Osteoblast (primary cell): ENCODE measurements at places on chromosomes 16 and 17.

GRCh38 chr17:64742326-64742725 is 80.2 kb upstream of the SMURF2 start:
- no peak for DNase-seq

- DNase-seq = peak; percentile 88
These were observed 4.5 kb upstream of the CCDC57 start for GRCh38 chr17:82217120-82217529.

DNA sequence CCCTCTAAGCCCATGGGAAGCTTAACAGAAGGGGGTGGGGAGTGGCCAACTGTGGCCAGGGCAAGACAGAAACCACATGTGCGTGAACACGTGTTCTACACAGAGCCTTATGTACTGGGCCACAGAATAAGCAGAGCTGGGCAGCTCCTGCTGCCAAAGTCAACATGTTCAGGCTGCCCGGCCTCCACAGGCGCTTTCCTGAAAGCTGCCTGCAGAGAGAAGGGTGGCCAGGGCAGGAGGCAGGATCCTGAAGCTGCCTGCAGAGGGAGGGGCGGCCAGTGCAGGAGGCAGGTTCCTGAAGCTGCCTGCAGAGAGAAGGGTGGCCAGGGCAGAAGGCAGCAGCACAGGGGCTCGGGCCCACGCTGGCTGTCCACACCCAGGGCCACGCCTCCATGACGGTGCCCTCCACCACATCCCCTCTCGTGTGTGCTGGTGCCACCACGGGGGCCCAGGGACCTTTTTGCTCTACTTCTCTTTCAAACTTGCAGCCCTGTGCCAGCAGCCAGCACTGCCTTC is 79.5 kb downstream of the ANKRD11 start:
- peak; percentile 97 for DNase-seq

DNA sequence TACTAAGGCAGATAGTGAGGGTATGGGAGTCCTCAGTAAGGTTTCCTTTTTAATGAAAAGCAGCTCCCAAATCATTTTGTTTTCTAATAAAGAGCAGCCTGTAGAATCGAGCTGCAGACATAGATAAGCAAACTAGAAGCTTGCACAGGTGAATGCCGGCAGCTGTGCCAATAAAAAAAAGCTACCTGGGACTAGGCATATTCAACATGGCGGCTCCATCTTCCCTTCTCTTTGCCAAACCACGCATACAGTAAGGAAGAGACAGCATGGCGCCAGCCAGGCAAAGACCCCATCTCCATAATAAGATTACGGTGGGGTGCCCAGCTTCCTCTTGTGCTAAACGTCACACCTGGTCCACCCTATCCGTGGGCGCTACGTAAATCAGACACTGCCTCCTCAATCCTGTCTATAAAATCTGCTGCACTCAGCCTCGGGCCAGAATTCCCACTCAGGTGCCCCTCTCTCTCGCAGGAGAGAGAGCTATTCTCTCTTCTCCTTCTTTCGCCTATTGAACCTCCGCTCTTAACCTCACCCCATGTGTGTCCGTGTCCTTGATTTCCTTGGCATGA is 92.7 kb upstream of the FA2H start:
- DNase-seq = no peak

- no peak for DNase-seq
These were observed 9.4 kb downstream of the MFSD6L start for GRCh38 chr17:8789743-8790142.

DNA sequence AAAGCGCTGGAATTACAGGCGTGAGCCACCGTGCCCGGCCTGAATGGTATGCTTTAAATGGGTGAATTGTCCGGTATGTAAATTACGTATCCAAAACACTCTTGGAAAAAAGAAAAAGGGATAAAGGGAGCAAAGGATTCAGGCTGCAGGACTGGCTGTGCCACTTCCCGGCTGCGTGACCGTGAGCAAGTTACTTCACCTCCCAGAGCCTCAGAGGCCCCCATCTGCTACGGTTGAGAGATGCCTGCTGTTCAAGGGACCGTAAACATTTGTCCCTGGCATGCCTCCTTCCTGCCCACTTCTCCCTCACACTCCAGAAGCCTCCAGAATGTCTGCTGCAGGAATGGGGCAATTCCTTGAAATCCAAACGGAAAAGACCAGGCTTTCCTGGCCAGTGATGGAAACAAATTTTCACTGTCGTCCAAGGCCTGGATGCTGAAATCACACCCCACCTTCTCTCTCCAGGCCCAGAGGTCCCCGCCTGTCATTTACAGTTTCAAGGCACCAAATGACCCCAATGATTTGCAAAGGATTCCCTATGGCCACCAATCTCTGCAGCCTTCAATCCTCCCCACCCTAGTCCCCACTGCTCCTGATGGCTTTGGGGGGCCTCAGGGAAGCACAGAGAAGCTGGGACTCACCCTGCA is 22.9 kb upstream of the LITAF start:
- DNase-seq = no peak

DNA sequence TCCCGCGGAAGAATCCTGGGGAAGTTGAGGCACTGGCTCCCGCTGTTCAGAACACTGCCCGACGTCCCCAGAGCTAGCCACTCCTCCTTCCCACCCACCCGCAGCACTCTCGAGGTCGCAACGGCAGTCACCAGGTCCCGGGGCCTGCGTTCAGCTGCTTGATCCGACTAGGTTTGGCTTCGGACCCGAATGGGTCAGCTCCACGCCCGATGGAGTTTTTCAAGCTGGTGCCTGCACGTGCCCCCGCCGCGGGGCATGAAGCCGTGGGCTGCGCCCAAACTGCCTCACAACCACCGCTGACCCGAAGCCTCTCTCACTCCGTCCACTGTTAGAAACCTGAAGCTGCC is 12.4 kb upstream of the ODF4 start:
- DNase-seq = peak; percentile 82

DNA sequence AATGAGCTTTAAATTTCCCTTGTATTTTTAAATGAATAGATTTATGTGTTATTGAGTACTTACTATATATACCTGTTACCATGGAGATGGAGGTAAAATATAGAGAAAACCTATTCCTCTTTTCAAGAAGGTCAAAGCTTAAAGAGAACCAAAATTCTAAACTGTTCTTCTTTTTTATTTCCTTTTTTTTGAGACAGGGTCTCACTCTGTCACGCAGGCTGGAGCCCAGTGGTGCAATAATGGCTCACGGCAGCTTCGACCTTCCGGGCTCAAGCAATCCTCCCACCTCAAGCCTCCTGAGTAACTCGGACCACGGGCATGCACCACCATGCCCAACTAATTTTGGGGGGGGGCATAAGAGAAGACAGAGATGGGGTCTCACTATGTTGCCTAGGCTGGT is 25.0 kb upstream of the TMEM97 start:
- DNase-seq = no peak

GRCh38 chr16:8878523-8878911 is 3.6 kb upstream of the LITAFD start:
- peak; percentile 94 for DNase-seq

DNA sequence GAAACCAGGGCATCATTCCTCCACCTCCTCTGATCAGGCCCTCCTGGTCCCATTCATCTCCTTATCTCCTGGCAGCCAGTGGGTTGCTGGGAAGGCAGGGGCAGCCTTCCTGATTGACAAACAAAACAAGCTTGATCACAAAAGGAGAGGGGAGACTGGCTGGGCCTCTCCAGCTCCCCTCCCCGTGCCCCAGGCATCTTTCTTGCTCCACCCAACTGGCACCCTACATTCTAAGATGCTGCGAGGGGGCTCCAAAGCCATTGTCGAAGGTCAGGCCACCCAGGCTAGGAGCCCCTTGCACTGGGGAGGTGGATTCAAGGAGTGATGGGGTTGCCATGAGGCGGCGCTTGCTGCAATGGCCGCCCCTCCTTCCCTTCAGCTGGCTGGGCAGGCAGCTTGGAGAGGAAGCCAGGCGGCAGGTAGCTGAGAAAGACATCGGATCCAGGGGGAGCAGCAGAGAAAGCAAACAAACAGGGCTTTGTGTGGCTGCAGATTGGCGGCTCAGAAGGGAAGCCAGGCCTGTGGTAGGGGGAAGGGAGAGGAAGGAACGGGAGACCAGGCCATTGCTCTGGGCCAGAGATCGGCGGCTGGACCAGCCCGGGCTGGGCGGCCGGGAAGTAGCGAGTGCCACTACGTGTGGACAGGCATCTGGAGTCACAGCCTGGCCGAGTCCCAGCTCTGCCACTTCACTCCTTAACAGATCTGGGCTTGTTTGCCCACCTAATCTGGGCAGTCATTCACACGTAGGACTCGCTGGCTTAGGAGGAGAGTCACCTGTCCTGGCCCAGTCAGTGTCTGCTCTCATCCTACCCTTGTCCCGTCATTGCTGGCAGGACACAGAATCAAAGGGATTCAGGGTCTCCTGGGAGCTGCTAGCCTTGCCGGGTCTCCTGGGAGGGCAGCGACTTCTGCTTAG is 12.3 kb downstream of the RAI1 start:
- DNase-seq = peak; percentile 71

DNA sequence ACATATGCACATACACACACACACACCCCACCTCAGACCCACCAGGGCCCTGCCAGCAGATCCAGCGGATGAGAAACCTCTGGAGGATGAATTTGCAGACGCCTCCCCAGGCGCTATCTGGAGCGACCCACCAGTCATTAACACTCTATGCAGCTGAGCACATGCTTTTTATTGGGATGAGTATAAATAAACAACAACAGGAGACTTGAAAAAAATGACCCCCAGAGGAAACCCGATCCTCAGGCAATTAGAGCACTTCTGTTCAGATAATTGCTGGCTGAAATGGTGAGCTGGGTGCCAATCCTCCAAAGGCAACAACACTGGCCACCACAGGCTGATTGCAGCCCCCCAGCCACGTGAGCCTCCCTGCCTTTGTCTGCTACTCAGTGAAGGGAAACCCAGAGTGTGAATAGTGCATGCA is 32.9 kb downstream of the DYNLRB2 start:
- DNase-seq = no peak

DNA sequence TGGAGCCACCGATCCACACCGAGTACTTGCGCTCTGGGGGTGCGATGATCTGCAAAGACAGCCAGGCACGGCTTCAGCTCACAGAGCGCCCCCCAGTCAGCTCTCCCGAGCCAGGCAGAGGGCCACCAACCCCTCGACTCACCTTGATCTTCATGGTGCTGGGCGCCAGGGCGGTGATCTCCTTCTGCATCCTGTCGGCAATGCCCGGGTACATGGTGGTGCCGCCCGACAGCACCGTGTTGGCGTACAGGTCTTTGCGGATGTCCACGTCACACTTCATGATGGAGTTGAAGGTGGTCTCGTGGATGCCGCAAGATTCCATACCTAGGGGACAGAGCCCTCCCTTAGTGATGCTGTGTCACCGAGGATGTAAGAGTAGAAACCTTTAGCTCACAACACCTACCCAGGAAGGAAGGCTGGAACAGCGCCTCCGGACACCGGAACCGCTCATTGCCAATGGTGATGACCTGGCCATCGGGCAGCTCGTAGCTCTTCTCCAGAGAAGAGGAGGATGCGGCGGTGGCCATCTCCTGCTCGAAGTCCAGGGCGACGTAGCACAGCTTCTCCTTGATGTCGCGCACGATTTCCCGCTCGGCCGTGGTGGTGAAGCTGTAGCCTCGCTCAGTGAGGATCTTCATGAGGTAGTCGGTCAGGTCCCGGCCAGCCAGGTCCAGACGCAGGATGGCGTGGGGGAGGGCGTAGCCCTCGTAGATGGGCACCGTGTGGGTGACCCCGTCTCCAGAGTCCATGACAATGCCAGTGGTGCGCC is 1.6 kb downstream of the ACTG1 start:
- no peak for DNase-seq

GRCh38 chr16:55155815-55156214 is 168.2 kb upstream of the IRX6 start:
- no peak for DNase-seq

- DNase-seq = peak; percentile 87
These were observed 16.8 kb downstream of the MARCHF10 start for GRCh38 chr17:62791235-62791734.

DNA sequence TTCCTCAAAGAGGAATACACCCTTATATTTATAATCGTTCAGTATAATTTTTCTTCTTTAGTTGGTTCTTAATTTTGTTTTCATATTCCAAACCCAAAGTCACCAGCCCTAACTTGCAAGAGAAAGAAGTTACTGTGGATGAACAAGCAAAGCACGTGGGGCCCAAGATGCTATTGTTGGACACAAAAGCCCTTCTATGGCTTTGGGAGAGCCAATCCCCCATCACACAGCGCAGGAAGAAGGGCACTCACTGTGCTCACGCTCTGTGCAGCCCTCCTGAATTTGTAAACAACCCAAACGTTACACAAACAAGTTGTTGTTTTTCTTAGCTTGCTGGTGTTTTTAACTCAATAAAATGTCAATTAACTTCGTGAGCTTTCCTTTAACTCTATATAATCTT is 22.5 kb downstream of the SPPL2C start:
- no peak for DNase-seq

- peak; percentile 54 for DNase-seq
These were observed 25.3 kb downstream of the IGF2BP1 start for GRCh38 chr17:49022391-49022941.

DNA sequence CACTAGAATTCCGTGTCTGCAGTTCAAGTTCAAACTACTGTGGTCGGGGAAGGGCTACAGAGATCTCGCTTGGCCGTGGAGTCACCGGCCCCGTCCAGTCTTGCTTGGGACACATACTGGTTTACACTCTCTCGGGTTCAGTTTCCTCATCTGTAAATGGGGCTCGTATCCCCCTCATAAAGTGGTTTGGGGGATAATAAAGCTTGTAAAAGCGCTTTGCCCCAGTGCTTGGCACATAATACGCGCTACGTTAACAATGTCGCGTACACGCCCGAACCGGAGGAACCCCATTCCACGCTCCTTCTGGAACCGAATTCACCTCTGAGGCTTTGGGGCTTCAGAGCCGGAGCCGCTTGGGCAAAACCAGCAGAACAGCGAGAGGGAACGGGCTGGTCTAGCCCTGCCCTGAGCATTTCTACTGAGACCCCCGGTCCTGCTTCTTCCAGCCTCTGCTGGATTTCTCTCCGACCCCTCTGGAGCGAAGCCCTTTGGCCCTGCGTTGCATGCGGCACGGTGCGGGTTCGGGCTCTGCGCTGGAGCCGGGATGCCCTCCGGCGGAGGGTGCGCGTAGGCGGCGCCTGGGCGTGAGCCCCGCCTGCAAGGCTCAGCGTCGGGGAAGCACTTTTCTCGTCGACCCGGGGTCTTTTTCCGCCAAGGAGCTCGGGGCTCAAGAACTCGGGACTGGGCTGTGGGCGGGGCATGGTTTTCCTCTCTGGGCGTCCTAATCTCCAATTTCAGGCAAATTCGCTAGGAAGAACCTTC is 26.1 kb upstream of the HOXB13 start:
- peak; percentile 46 for DNase-seq

- peak; percentile 63 for DNase-seq
These were observed 60.8 kb downstream of the TEX14 start for GRCh38 chr17:58630883-58631522.

DNA sequence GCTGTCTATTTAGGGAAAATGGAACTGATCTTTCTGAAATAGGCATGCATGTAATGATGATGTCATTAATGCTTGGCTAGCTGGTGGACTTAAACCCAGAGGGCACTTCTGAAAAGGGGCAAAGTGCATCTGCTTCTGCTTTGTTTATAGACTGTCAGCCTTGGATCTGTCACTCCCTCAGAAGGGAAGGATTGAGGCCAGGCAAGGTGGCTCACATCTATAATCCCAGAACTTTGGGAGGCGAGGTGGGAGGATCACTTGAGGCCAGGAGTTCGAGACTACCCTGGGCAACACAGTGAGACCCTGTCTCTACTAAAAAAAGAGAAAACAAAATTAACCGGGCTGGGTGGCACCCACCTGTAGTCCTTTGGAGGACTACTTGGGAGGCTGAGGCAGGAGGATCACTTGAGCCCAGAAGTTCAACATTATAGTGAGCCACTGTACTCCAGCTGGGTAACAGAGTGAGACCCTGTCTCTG is 185.5 kb downstream of the WWOX start:
- DNase-seq = no peak

GRCh38 chr16:27448532-27449433 is 46.8 kb downstream of the IL21R start:
- peak; percentile 72 for DNase-seq
